ENCODE measurements at places on chromosomes 3 and 15.

DNA sequence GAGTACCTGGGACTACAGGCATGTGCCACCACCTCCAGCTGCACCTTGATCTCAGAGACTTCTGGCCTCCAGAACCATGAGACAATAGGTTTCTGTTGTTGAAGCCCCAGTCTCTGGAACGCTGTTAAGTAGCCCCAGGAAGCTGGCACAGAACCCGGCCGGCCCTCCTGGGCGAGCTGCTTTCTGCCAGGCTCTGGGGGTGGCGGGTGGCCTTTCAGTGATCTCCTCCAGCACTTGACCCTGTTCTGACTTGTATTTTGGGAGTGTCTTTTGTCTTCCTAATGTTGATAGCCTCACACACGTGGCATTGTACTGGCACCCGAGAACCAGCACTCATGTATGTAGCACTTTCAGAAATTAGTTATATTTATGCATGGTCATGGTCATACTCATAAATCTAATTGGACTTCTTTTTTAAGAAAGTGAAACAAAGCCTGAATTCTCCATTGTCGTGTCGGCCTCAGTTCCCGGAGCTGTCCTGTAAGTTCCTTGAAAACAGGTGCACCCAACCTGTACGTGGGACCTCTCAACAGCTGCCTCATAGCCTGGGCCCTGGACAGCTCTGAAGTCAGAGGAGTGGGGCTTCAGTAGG, 74.0 kb downstream of the TFRC start:
- no peak overlapping the region for H3K27ac ChIP-seq
- no peak for DNase-seq
- no peaks in the 10 kb centered on the region for H3K36me3 ChIP-seq
- no peaks in the 10 kb centered on the region for H3K4me1 ChIP-seq
- H3K4me3 ChIP-seq, result no peak overlapping the region

- peak overlapping the region; percentile 75 for H3K27ac ChIP-seq
- no peaks in the 10 kb centered on the region for H3K27me3 ChIP-seq
- peaks cover 2% of the 10 kb centered on the region for H3K36me3 ChIP-seq
Measured at GRCh38 chr3:142501004-142501926, 53.4 kb upstream of the XRN1 start.

DNA sequence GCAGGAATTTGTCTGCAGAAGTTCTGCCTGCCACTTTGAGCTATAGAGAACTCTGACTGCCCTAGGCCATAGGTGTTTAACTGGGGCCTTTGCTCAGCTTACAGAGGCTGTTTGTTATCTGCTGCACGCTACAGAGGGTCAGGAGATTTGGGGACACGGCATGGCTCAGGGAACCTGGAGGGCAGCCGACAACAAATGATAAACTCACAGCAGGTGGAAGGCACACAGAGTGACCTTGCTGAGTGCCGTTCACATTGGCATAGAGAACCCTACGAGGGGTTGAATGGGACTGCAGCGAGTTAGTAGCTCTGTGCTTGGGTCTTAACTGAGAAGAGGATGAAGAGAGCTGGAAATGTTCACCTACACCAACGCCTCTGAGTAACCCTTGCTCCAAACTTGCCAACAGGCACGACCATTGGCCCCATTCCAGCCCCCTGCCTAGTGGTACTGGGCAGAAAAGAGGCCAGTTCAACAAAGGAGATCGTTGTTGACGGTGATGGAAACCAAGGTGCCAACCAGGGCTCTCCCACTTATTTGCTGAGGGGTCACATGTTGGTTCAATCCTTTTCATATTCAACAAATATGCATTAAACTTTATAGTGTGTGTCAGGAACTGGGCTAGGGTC, 301.1 kb downstream of the NTRK3 start:
- H3K27ac ChIP-seq, result no peak overlapping the region
- no peak for DNase-seq
- no peaks in the 10 kb centered on the region for H3K27me3 ChIP-seq
- no peaks in the 10 kb centered on the region for H3K36me3 ChIP-seq
- no peak overlapping the region for H3K4me3 ChIP-seq

GRCh38 chr3:101995371-101996046, 146.2 kb downstream of the NFKBIZ start:
- no peaks in the 10 kb centered on the region for H3K4me1 ChIP-seq
- no peak overlapping the region for H3K4me3 ChIP-seq
- DNase-seq, result no peak
- no peaks in the 10 kb centered on the region for H3K27me3 ChIP-seq

GRCh38 chr15:69369631-69370030, 44.5 kb upstream of the KIF23 start:
- H3K4me1 ChIP-seq, result no peaks in the 10 kb centered on the region
- H3K4me3 ChIP-seq, result no peak overlapping the region
- no peak for DNase-seq

GRCh38 chr3:9416139-9416780, 18.8 kb downstream of the SETD5 start:
- H3K27me3 ChIP-seq, result no peaks in the 10 kb centered on the region
- DNase-seq, result no peak
- H3K4me1 ChIP-seq, result peaks cover 64% of the 10 kb centered on the region
- H3K36me3 ChIP-seq, result no peaks in the 10 kb centered on the region
- H3K27ac ChIP-seq, result peak overlapping the region; percentile 37

GRCh38 chr15:52795464-52796227, 5.5 kb upstream of the ONECUT1 start:
- peaks cover 13% of the 10 kb centered on the region for H3K4me1 ChIP-seq
- no peak overlapping the region for H3K4me3 ChIP-seq
- no peak overlapping the region for H3K27ac ChIP-seq
- no peak for DNase-seq
- H3K36me3 ChIP-seq, result no peaks in the 10 kb centered on the region
- H3K27me3 ChIP-seq, result peaks cover 85% of the 10 kb centered on the region

DNA sequence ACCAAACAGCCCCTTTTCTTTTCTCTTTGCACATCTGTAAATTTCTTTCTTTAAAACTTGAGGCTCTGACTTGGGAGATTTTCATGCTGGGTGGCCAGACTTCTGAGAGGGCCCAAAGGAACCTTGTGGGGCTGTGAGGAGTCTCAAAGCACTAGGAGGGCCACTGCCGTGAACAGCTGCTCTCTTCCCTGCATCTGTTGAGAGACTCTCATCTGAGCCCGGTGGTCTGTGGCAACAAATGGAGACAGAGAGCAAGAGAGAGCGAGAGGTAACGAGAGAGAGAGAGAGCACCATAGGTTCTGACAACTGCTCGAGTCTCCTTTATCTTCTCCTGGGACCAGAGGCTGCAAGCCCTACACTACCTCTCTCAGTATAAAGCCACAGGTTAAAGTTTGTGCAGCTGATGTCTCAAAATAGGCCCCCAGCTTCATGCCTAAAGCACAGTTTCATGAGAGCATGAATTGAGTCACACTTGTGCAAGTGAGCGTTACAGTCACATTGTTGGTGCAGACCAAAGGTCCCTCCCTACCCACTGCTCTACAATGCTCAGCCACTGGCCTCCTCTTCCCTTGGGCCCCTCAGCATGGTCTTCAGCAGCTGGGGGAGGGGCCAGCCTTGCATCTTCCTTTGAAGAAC, 60.7 kb downstream of the ZNF621 start:
- no peak for DNase-seq
- H3K27me3 ChIP-seq, result no peaks in the 10 kb centered on the region
- no peaks in the 10 kb centered on the region for H3K36me3 ChIP-seq
- H3K4me3 ChIP-seq, result no peak overlapping the region

- DNase-seq, result no peak
- no peak overlapping the region for H3K4me3 ChIP-seq
- no peaks in the 10 kb centered on the region for H3K36me3 ChIP-seq
- no peaks in the 10 kb centered on the region for H3K4me1 ChIP-seq
Measured at GRCh38 chr3:60427109-60427508, 824.1 kb downstream of the FHIT start.

DNA sequence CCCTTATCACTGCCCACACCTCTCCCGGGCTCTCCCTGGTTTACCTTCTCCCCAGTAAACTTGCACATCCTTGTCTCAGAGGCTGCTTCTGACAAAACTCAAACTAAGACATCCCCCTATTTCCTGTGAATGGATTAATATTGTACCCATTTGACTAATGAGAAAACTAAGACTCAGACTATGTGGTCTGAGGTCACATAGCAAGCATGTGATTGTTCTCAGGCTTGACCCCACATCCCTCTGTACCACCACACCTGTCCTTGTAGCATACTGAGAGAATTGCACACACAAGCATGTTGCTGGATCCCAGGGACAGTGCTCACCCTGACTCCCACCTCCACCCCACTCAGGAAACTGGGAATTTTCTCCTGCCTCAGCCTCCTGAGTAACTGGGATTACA, 90.7 kb upstream of the HES1 start:
- DNase-seq, result no peak
- H3K27ac ChIP-seq, result no peak overlapping the region
- H3K27me3 ChIP-seq, result no peaks in the 10 kb centered on the region
- H3K4me1 ChIP-seq, result peaks cover 17% of the 10 kb centered on the region
- H3K4me3 ChIP-seq, result no peak overlapping the region
- no peaks in the 10 kb centered on the region for H3K36me3 ChIP-seq

DNA sequence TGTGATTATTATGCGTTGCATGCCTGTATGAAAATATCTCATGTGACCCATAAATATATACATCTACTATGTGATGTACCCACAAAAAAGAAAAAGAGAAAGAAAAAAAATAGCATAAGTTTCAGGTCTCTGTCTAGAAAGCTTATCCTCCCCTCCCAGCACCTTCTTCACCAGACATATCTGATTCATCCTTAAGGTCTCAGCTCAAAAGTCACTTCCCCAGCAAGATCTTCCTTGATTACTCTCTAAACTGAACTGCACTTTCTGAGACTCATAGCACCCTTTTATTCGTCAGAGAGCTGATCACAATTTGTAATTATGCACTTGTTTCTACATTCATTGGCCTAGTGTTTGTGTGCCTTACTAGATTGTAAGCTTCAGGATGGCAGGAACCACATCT, 11.1 kb upstream of the PTPN9 start:
- H3K27me3 ChIP-seq, result no peaks in the 10 kb centered on the region
- H3K36me3 ChIP-seq, result no peaks in the 10 kb centered on the region

DNA sequence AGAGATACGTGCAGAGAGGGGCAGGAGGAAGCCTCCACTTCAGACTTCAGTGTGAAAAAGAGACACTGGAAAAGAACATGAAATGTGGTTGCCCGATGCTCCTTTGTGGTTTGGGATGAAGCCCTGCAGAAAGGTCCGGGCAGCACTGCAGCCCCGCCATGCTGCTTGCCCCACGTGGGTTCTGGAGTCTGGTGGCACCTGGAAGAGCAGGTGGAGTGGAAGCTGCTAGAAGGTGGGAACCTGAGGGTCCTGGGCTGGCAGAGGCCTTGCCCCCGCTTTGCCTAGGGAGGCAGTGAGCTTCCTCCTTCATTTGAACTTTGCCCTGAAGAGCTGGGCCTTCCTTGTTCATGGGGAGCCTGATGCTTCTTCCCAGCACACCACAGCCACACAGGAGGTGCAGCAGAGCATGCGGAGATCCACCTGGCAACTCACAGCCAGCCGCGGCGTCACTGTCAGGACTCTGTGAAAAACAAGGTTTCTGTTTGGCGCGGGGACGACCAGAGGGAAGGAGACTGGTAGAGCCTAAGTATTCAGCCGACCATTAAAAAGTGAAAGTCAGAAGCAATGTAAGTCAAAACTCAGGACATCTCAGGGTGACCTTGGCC, 59.0 kb downstream of the APBA2 start:
- no peak overlapping the region for H3K4me3 ChIP-seq
- no peaks in the 10 kb centered on the region for H3K36me3 ChIP-seq
- no peak overlapping the region for H3K27ac ChIP-seq
- no peaks in the 10 kb centered on the region for H3K27me3 ChIP-seq
- no peaks in the 10 kb centered on the region for H3K4me1 ChIP-seq

DNA sequence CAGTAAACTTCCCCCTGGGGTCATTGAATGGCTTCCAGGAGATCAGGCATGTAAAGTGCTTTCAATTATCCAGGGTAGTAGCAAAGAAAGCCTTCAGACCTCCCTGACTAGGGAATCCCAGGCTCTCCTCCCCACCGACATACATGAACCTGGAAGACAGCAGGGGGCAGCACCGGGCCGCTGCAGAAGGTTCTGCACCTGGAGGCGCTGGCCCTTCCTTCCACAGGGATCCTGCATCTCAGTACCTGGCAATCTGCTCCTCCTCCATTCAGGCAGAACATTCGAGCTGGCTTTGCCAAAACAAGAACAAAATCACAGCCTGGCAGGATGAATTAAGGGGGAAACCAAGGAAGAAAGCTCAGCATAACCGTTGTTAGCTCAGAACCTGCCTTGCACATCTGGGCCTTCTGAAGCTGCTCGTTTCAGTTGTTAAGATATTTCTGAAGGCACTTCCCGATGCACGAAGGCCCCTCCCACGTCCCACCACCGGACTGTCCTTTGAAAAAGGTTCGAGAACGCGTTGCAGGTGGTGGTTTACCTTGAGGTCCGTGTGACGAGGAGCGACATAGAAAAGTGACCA, 237.7 kb downstream of the SLCO3A1 start:
- no peak overlapping the region for H3K27ac ChIP-seq
- no peaks in the 10 kb centered on the region for H3K27me3 ChIP-seq
- no peak for DNase-seq

- no peak for DNase-seq
- H3K27ac ChIP-seq, result no peak overlapping the region
- H3K4me3 ChIP-seq, result no peak overlapping the region
- no peaks in the 10 kb centered on the region for H3K36me3 ChIP-seq
Measured at GRCh38 chr15:83830381-83830780, 176.5 kb downstream of the ADAMTSL3 start.

- H3K27ac ChIP-seq, result peak overlapping the region; percentile 14
- no peaks in the 10 kb centered on the region for H3K36me3 ChIP-seq
- no peaks in the 10 kb centered on the region for H3K4me1 ChIP-seq
- peak; percentile 33 for DNase-seq
- H3K27me3 ChIP-seq, result no peaks in the 10 kb centered on the region
Measured at GRCh38 chr3:14248849-14249523, 70.4 kb downstream of the LSM3 start.

DNA sequence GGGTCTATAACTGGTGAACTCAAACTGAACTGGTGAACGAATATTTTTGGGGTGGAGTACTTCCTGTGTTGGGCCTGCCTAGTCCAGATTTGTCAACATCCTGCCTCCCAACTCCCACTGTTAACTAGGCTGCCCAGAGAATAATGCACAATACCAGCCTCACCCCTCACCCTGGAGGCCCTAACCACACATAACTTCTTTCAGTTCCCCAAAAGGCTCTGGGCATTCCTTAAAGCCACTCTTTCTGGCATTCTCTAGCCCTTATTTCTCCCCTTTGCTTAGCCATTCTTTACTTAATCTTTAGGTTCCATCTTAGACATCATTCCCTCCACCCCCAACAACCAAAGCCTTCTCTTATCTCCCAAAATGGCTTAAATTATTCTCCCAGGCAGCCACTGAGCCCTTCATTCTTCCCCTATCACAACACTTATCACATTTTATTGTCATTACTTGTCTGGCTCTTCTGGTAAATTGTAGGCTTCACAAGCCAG, 9.1 kb upstream of the SEC11A start:
- DNase-seq, result peak; percentile 5
- H3K27ac ChIP-seq, result peak overlapping the region; percentile 45
- H3K36me3 ChIP-seq, result no peaks in the 10 kb centered on the region

GRCh38 chr3:70824773-70825172, 512.3 kb upstream of the MDFIC2 start:
- no peak for DNase-seq
- H3K27ac ChIP-seq, result no peak overlapping the region
- H3K4me3 ChIP-seq, result no peak overlapping the region
- H3K27me3 ChIP-seq, result no peaks in the 10 kb centered on the region
